ENCODE measurements at places on chromosomes 7 and 10.

- no peak for DNase-seq
These were observed 506.5 kb upstream of the SEMA3D start for GRCh38 chr7:85693326-85693725.

DNA sequence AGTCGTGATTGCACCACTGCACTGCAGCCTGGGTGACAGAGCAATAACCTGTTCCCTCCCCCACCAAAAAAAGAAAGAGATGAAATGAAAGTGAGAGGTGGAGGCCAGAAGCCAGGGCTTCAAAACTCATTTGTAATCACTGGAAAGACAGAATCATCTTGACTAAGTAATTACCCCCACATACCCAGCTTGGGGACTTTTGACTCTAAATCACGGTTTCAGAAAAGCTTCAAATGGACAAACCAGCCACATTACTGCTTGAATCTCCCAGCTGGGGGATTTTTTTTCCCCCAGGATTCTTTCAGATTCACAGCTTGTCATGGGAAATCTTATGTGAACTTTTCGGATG lies 361.0 kb downstream of the FRMD4A start:
- DNase-seq: peak; percentile 15

- DNase-seq: no peak
These were observed 117.6 kb upstream of the JCAD start for GRCh38 chr10:30176776-30177533.

GRCh38 chr7:110962374-110962773 lies 128.6 kb upstream of the LRRN3 start:
- no peak for DNase-seq

GRCh38 chr10:107496594-107496993 lies 332.1 kb upstream of the SORCS1 start:
- no peak for DNase-seq

GRCh38 chr7:135911099-135911498 lies 66.1 kb downstream of the MTPN start:
- DNase-seq: no peak

GRCh38 chr7:29084832-29085231 lies 61.5 kb downstream of the CPVL start:
- DNase-seq: no peak

- DNase-seq: no peak
These were observed 110.9 kb upstream of the BMPER start for GRCh38 chr7:33794419-33794818.

GRCh38 chr7:92057375-92057774 lies 76.9 kb downstream of the CYP51A1 start:
- no peak for DNase-seq

DNA sequence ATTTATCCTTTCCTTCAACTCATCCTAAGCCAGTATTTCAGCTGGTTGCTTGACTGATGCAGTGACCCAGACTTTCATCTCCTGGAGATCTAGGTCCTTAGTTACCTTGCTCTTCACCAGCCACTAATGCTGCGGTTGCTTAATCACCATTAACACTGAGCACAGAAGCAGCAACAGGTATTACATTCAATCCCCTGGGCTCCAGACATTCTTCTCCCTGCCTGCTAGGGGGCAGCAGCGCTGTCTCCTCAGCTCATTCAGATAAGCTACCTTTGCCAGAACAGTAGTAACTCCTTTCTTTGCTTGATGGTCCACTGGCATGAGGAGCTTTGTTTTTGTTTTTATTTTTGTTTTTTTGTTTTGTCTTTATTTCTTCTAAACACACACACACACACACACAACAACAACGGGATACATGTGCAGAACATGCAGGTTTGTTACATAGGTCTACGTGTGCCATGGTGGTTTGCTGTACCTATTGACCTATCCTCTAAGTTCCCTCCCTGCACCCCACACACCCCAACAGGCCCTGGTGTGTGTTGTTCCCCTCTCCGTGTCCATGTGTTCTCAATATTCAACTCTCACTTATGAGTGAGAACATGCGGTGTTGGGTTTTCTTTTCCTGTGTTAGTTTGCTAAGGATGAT lies 1043.2 kb upstream of the C7orf33 start:
- DNase-seq: no peak

- DNase-seq: no peak
These were observed 264.4 kb downstream of the THSD7A start for GRCh38 chr7:11567571-11567970.

GRCh38 chr10:113520261-113520660 lies 32.6 kb upstream of the HABP2 start:
- DNase-seq: no peak

DNA sequence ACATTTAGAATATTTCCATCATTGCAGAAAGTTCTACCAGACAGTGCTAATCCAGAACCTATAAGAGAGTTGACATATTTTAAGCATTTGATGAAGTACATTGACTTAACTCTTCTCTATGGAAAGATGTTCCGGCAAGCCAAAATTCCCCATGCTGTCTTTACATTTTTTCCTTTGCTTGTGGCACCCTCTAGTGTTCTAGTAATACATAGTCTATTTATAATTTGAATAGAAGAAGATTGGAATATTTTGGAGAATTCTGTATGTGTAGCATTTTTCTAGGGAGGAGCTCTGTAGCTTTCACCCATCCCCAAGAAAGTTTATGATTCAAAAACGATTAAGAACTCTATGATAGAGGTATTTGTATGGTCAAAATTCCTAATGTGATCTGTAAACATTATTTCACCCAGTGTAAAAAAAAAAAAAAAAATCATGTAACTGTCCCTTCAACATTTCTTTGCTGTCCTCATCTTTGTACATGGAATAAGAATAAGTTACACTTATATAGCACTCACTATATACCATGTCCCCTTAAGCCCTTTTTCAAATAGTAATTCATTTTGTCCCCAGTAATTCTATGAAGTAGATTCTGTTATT lies 33.2 kb downstream of the NRF1 start:
- DNase-seq: no peak

DNA sequence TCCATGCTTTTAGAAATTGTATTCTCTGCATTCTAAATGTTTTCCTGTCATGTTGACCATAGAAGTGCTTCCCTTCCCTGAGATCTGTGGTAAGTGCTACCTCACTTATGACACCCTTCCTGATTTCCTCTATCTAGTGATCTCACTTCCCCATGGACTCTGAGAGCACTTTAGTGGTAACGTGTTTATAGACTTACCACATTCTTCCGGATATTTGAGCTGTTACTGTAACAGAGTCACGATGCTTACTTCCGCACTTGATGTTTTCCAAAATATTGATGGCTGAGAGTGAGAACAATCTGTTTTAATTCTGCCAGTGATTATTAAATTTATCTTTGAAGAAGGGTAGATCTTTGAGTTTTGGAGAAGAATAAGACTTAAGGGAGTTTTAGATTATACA lies 60.1 kb upstream of the NAMPT start:
- DNase-seq: no peak

- DNase-seq: no peak
These were observed 66.9 kb upstream of the SEMA3A start for GRCh38 chr7:84261509-84261908.

DNA sequence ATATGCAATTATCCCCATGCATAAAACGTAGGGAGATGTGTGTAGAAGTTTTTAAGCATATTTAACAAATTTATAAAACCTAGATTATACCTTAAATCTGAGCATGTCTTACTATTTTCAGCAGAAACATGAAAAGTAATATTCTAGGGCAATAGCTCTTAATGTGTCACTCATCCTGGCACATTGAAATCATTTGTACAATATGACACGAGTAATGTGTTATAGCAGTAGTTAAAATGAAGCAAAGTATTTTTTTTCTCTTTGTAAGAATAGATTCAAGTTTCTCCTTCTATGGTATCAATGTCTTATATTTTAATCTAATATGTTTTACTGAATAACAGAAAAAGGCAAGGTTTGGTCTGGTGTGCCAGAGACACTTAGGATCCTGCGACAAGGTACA lies 274.9 kb upstream of the PLXDC2 start:
- no peak for DNase-seq

DNA sequence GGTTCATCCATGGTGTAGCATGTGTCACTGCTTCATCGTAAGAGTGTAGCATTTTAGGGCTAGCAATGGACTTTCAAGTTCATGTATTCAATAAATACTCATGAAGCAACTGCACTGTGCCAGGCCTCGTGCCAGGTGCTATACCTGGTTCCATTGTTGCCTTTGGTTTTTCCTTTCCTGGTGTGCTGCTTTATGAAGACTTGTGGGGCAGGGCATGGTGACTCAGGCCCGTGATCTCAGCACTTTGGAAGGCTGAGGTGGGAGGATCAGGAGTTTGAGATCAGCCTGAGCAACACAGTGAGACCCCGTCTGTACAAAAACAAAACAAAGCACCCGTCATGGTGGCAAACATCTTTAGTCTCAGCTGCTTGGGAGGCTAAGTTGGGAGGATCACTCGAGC lies 2.2 kb upstream of the CPA4 start:
- no peak for DNase-seq

GRCh38 chr7:6640246-6640721 lies 3.2 kb downstream of the ZNF316 start:
- DNase-seq: no peak

DNA sequence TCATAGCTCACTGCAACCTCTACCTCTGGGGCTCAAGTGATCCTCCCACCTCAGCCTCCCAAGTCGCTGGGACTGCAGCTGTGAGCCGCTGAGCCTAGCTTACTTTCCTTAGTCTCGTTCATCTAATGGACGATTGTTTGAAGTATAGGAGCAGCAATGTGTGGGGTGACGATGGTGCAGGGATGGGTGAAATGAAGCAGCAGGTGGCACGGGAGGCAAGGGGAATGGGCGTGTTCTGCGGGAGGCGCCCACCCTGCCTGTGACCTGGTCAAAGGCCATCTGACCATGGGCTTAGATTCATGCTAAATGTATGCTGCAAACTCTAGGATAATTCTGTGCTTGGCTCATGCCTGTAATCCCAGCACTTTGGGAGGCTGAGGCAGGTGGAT lies 210.7 kb downstream of the MAD1L1 start:
- DNase-seq: no peak

GRCh38 chr7:28125431-28126409 lies 54.9 kb downstream of the JAZF1 start:
- DNase-seq: no peak

DNA sequence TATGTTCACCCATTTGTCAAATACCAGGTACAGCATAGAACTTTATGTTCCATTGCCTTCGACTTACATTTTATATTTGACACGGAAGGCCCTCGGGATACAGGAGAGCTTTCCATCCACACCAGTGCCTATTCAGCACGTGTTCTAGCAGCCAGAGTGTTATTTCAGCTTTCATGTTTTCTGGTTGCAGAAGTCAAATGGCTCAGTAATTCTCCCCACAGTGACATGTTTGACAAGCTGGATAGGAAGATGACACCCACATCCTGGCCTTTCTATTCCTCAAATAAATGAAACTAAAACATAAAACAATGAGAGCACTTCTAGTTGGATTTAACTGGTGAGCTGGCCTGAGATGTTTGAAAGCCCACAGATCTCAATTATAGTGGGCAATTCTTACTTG lies 173.4 kb downstream of the SORCS1 start:
- DNase-seq: no peak

GRCh38 chr10:71075086-71075758 lies 137.1 kb upstream of the UNC5B start:
- no peak for DNase-seq

- no peak for DNase-seq
These were observed 59.8 kb downstream of the SLC25A40 start for GRCh38 chr7:87816389-87816788.

DNA sequence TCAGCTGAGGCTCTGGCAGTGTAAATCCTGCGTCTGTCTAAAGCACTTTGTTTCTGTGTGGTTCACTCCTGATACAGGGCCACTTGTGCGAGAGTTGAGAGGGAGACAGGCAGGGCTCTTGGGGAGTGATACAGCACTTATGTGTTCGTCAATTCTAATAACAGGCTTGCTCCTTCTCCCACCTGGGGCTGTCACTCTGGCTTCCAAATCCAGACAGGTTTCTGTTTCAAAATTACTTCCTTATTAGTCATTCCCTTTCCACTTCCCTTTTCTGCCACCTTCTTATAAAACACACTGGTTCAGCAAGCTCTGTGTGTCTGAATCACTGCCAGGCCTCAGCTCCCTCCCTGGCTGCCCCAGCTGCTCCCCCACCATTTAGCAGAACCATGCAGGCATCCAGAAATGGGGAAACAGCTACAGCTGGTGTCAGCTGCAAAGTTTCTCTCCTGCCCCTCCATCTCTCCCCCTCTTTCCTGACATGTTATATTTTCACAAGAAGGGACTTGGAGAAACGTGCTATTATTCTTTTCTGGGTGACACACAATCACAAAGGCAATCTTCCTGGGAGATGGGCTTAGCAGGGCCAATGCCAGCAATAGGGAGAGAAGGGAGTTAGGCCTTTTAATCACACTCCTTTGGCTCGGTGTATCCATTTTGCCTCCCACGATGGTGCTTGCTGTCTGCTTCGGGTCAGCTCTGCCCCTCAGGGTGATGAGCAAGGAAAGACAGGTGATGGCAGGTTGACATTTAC lies 58.4 kb upstream of the ZNRF2 start:
- DNase-seq: no peak

GRCh38 chr7:73449422-73449821 lies 15.8 kb downstream of the FZD9 start:
- DNase-seq: no peak

GRCh38 chr10:23780331-23780730 lies 341.5 kb downstream of the OTUD1 start:
- DNase-seq: no peak

DNA sequence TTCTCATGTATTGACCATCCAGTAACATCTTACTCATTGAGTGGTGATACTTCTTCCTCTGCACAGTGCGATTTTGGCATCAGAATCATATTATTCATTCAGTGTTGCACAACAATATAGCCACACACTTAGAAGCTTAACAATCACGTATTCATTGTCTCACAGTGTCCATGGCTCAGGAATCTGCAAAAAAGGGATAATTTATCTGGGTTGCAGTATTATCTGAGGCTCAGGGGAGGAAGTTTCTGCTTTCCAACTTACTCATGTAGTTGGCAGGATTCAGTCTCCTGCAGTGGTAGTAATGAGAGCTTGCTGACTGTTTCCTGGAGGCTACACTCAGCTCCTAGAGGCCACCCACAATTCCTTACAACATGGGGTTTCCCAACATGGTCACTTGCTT lies 803.6 kb downstream of the SORCS1 start:
- DNase-seq: no peak

- no peak for DNase-seq
These were observed 524.5 kb downstream of the PHTF2 start for GRCh38 chr7:78323118-78323517.

DNA sequence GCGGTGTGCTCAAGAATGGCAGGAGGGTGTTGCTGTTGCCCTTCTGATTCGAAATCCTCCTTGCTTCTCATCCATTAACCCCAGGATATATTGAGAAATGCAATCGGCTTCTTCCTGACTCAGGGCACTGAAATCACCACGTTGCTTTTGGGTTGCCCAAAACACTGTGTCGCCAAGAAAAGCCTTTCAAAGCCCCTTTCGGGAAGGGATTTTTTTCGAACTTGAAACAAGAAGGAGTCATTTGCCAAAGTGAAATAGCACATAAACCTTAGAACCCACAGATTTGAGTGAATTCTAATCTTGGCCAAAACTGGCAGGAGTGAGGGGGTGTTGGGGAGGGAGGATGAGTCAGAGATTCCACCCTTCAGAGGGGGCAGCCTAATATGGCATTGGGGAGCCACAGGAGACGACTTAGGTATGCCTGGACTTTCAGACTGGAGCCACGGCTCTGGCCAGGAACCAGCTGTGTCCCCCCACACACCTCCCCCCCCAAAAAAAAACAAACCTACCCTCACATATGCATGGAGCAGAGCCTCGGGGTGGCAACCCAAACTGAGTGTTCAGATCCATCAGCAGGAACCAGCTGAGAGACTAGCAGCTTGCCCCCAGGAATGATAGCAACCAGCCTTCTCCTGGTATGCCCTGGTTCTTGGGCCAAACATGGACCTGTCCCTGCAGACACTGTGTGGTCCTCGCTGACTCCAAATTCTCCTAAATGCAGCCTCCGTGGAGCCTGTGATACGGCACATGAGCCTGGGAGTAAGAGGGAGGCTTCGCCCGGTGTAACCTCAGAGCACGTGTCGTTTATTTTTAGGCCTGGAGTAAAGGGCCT lies 138.4 kb downstream of the FGFR2 start:
- DNase-seq: no peak

Data from stimulated activated CD8-positive, alpha-beta memory T cell treated with anti-CD3 and anti-CD28 coated beads, Interleukin-15, amount 100 ng/mL, for 48 hours (primary cell).